Caco-2 (cell line): ENCODE measurements at places on chromosomes 16 and 17.
A peak's percentile ranks its signal among the peaks of the same experiment; 100 is the strongest.

GRCh38 chr16:64951193-64951592, 170.7 kb downstream of the CDH11 start:
- DNase-seq = no peak

GRCh38 chr17:12619459-12620199, 46.1 kb upstream of the MYOCD start:
- no peak for DNase-seq

- DNase-seq = no peak
Observed at GRCh38 chr16:24493821-24494220, 45.5 kb upstream of the RBBP6 start.

GRCh38 chr17:80261159-80261894, 675 bp downstream of the RNF213 start:
- peak; percentile 71 for DNase-seq

GRCh38 chr17:57284583-57284982, 28.3 kb downstream of the MSI2 start:
- no peak for DNase-seq

DNA sequence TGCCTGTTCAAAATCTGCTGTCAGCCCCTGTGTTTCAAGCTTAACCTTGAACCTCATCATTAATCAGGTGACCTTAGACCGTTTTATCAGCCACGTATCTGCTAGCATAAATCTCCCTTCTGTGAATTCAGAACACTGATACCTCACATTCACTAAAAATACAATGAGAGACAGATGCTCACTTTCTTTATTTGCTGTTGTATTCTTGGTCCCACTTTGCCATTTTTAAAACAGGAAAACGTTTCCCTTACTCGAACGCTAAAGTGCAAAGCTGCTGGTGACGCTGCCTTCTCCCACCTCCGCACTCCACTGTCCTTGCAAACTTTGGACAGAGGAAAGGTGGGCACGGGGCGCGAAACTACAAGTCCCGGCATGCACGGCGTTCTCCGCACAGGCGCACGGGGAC, 220 bp upstream of the ARHGAP44 start:
- DNase-seq = no peak

DNA sequence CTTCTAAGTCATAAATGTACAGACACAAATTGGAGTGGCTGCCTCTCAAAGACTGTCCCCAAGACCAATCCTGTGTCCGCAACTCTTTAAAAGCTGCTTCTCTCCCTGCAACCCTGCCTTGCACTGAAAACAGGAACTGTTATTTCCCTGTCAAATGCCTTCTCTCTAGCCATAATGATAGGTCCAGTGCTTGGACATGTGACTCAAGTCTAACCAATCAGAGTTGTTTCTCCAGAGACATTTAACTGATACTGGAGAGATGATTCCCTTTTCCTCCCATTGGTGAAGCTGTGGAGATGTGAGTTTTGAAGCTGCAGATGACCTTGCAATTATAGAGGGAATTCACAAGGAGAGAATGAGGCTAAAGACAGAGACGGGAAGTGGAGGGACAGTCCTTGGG, 253.3 kb upstream of the CDH5 start:
- DNase-seq = no peak
